ENCODE measurements at places on chromosomes 1 and 21. TPM values are rescaled to one million over a fixed set of nuclear protein-coding genes. Genes with fewer than 3 reads are reported as not detected.

DNA sequence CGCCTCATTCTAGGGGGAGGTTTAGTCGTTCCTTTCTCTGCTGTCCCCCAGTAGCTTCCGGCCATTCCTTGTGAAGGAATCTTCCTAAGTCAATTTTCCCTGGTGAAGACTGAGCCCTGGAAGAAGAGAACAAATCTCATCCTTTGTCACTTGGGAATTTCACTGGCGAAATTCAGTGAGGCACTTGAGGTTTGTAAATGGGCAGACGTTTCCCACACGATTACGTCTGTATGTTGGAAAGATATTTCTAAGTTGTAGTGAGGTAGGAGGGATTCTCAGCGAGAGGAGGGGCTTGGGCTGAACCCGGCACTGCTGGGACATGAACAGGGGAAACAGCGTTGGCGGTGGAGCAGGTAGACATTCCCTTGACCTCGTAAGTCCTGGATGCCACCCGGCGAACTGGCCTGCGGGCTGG, 47.2 kb downstream of the GALNT2 start:
- peaks cover 26% of the 10 kb centered on the region for H3K4me1 ChIP-seq
- no peak for DNase-seq
- peaks cover 40% of the 10 kb centered on the region for H3K36me3 ChIP-seq
- peak overlapping the region; percentile 82 for H3K27ac ChIP-seq
- H3K4me3 ChIP-seq: peak overlapping the region; percentile 3

- H3K27ac ChIP-seq: no peak overlapping the region
- H3K36me3 ChIP-seq: no peaks in the 10 kb centered on the region
- H3K4me3 ChIP-seq: no peak overlapping the region
- no peaks in the 10 kb centered on the region for H3K4me1 ChIP-seq
These were observed 65.8 kb downstream of the OVGP1 start for GRCh38 chr1:111361761-111362160.

DNA sequence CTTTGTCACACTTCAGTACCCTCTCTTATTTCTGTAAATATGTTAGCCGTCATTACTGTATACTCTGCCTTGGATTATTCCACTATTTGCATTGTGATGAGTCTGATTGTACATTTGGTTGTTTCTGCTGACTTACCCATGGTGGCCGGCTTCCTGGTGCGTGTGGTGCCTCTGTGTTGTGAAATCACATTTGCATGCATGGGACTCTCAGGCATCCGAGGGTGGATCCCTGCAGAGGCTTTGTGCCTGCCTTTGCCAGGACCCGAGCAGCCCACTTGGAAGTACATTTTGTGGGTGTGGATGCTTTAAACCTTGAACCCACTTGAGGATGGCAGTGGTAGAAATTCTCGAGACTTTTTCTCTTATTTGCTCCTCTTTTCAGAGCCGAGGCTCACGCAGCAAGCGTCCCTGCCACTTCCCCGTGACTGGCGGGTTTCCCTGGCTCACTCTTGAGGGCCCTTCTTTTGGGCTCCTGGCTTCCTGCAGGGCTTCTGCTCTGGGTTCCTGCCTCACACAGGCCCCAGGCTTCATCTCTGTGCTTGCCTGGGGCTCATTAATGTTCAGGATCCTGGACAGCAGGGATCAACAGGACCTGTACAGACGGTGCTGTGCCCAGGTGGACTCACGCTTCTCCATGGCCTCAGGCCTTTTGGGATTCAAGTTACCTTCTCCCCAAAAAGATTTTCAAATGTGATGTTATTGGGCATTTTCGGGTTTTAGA, 36.6 kb downstream of the POFUT2 start:
- no peak overlapping the region for H3K27ac ChIP-seq
- H3K4me3 ChIP-seq: no peak overlapping the region
- H3K27me3 ChIP-seq: 0 out of 2 replicates have a peak, but pooled peaks cover 8% of the 10 kb centered on the region
- no peaks in the 10 kb centered on the region for H3K36me3 ChIP-seq
- no peak for DNase-seq
- H3K4me1 ChIP-seq: peaks cover 25% of the 10 kb centered on the region

DNA sequence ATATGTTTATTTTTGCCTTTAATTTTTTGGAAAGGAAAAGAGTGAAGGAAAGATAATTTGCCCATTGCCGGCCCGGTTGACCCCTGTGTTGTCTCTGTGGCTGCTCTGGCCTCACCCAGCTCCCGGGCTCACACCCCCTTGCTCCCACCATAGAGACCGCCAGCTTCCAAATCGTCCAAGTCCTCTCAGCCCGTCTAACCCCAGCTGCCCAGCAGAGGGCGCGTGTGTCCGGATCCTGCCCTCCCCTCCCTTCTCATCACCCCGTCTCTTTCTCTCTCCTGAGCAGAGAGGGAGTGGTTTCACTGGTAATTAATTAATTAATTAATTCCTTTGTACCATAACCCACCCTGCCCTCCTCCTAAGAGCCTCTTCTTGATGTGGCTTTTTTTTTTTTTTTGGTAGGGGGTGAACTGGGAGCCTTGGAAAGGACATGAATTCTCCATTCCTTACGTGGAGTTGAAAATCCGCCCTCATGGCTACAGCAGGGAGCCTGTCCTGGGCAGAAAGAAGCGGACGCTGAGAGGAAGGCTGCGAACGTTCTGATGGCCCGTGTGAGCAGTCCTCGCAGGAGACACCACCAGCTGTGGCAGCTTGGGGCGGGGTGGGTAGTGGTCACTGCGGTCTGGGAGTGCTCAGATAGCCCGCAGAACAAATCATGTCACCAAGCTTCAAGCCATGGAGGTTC, 45.9 kb downstream of the KIAA0040 start:
- H3K27ac ChIP-seq: peak overlapping the region; percentile 36
- H3K4me3 ChIP-seq: peak overlapping the region; percentile 53
- H3K27me3 ChIP-seq: no peaks in the 10 kb centered on the region
- H3K36me3 ChIP-seq: no peaks in the 10 kb centered on the region
- H3K4me1 ChIP-seq: peaks cover 22% of the 10 kb centered on the region

The OR2L13 gene
- total RNA-seq: not detected

All from PC-3 (cell line).